Renal cortex interstitium (tissue), 15 donors: ENCODE measurements at places on chromosomes 6 and 20. TPM values are rescaled to one million over a fixed set of nuclear protein-coding genes. Genes with fewer than 3 reads are reported as not detected.
A peak's percentile ranks its signal among the peaks of the same experiment; 100 is the strongest.

The HLA-DQB1 gene
- polyA plus RNA-seq: 6.9 TPM

The BCL2L1 gene
- polyA plus RNA-seq: 75.0 TPM

The GTSF1L gene
- not detected for polyA plus RNA-seq

The PACSIN1 gene
- 0.78 TPM for polyA plus RNA-seq

The TNF gene
- polyA plus RNA-seq: 0.24 TPM

The TMEM170B gene
- polyA plus RNA-seq: 11.5 TPM

The MUCL3 gene
- 0.18 TPM for polyA plus RNA-seq

The MUC22 gene
- polyA plus RNA-seq: not detected

The RTEL1 gene
- 18.2 TPM for polyA plus RNA-seq

The ADGRF1 gene
- 43.1 TPM for polyA plus RNA-seq

The C20orf141 gene
- polyA plus RNA-seq: not detected

The FRK gene
- polyA plus RNA-seq: 3.8 TPM

The KIF3B gene
- polyA plus RNA-seq: 43.0 TPM

- no peak for DNase-seq
Measured at GRCh38 chr6:27096834-27097511, 150.5 kb upstream of the PRSS16 start.

DNA sequence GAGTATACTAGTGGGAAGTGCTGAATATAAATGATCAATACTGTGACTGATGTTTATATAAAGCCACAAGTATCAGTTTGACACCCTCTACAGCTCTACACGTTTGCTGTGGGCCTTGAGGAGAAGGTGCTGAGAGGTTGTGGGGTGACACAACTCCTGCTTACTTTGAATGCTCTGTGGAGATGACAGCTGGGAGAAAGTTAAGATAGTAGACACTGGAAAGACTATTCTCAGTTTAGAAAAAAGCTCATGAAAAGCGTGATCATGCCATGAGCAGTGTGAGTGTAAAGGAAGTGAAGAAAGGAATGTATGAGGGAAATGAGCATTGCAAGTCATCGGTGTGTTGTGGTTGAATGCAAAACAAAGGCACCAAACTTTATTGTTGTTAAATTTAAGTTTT, 215.8 kb downstream of the UTRN start:
- DNase-seq: no peak

GRCh38 chr6:169589699-169590257, 112.1 kb downstream of the WDR27 start:
- no peak for DNase-seq

DNA sequence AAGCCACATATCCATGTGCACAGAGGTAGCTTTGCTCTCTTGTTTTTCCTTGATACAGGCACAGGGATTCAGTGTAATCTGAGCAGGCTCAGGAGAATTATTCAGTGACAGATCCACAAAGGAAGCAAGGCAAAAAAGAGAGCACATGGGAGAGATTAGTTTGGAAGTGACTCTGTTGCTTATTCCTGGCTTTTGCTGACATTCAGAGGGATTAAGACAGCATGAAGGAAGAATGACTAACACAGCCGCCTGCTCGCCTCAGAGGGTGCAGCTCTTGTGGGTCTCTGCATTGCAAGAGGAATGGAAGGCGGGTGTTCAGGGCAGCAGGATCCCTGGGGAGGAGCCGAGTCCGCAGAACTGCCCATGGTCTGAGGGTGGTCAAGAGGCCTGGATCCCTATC, 203.4 kb upstream of the KCNQ5 start:
- DNase-seq: no peak

- no peak for DNase-seq
Measured at GRCh38 chr6:11497107-11497506, 40.4 kb upstream of the TMEM170B start.

- DNase-seq: no peak
Measured at GRCh38 chr6:45541934-45542333, 164.2 kb upstream of the SUPT3H start.

GRCh38 chr20:53869466-53870258, 200.7 kb downstream of the BCAS1 start:
- DNase-seq: no peak

DNA sequence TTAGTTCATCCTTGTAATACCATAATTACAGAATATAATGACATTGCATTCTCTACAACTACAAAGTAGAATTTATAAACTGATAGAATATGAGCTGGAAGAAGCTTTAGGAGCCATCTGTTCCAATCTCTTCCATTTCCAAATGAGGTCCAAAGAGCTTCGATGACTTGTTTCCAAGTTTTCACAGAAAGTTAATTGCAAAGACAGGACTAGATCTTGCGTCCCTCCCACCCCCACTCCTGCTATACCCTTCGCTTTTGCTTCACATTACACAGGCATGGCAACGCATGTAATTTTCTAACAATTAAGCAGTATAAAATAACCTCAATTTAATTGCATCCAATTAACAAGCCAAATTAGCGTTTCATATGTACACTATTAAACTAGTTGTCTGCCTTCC, 7.0 kb downstream of the HIVEP2 start:
- DNase-seq: no peak

GRCh38 chr20:32539026-32539816, 45.9 kb downstream of the NOL4L start:
- DNase-seq: no peak

DNA sequence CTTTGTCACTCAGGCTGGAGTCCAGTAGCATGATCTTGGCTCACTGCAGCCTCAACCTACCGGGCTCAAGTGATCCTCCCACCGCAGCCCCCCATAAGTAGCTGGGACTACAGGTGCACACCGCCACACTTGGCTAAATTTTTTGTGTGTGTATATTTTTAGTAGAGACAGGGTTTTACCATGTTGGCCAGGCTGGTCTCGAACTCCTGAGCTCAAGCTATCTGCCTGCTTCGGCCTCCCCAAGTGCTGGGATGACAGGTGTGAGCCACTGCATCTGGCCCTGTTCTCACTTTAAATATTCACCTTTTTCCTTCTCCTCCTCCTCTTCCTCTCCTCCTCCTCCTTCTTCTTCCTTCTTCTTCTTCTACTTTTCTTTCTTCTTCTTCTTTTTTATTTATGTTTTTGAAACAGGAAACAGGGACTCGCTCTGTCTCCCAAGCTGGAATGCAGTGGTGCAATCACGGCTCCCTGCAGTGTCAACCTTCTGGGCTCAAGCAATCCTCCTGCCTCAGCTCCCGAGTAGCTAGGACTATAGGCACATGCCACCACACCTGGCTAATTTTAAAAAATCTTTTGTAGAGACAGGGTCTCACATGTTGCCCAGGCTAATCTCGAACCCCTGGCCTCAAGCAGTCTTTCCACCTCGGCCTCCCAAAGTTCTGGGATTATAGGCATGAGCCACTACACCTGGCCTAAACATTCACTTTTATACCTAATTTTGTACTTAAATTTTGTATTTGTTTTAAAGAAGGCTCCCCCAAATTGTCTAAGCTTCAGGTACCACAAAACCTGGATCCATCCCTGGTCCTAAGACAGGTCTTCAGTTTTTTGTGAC, 47.2 kb upstream of the NCOA3 start:
- no peak for DNase-seq

DNA sequence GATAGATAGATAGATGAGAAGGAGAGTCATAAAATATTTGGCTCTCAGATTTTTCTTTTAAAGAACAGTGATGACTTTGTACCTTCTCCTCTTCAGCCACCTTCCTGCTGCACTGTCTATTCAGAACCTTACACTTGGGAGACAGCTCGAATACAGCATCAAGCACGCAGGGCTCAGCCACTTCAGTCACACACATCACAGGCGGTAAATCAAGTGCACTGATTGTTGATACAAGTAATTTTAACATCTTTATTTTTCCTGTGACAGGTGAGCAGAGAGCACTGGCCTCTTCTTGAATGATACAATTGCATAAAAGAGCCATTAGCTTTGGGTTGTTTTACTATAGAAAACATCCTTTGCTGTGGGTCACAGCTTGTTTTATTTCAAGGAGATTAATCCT, 1118.5 kb upstream of the EYS start:
- DNase-seq: no peak

DNA sequence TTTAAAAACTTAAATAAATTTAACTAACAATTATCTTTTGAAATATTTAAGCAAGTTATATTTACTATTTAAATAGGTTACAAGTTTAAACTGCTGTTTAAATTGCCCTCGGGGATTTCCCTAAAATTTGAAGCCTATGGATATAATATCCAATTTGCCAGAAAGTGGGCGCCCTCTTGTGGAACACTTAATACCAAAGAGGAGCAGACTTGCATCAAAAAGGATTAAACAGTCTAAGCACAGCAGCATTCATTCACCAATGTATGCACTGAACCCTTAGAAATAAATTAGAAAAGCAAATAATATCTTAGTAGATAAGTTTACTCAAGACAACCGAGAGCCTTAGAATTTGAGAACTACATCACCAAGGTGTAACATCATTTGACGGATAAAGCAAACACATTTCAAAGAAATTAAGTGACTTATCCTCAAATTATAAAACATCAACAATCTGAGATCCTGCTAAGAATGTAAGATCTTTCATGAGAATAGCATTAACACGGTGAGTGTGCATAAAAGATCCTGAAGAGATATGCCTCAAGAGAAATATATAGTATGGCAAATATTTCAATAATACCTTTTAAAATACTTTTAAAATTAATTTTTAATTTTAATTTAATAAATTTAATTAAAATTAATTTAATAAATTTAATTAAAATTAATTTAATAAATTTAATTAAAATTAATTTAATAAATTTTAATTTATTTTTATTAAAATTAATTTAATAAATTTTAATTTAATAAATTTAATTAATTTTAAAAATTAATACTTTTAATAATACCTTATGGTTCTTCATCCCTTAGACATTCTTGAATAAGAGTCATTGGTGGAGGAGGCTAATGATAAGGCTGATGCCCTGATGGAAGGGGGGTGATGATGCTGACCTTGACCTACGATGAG, 11.5 kb upstream of the MEP1A start:
- DNase-seq: peak; percentile 75

GRCh38 chr6:114272582-114272981, 70.2 kb downstream of the HS3ST5 start:
- DNase-seq: no peak

GRCh38 chr6:43286980-43287716, 10.9 kb upstream of the SLC22A7 start:
- DNase-seq: no peak

- DNase-seq: no peak
Measured at GRCh38 chr6:137903933-137904821, 37.1 kb downstream of the TNFAIP3 start.

GRCh38 chr6:66489269-66489987, 782.4 kb upstream of the EYS start:
- DNase-seq: no peak

- no peak for DNase-seq
Measured at GRCh38 chr6:7671581-7671980, 54.3 kb upstream of the BMP6 start.

DNA sequence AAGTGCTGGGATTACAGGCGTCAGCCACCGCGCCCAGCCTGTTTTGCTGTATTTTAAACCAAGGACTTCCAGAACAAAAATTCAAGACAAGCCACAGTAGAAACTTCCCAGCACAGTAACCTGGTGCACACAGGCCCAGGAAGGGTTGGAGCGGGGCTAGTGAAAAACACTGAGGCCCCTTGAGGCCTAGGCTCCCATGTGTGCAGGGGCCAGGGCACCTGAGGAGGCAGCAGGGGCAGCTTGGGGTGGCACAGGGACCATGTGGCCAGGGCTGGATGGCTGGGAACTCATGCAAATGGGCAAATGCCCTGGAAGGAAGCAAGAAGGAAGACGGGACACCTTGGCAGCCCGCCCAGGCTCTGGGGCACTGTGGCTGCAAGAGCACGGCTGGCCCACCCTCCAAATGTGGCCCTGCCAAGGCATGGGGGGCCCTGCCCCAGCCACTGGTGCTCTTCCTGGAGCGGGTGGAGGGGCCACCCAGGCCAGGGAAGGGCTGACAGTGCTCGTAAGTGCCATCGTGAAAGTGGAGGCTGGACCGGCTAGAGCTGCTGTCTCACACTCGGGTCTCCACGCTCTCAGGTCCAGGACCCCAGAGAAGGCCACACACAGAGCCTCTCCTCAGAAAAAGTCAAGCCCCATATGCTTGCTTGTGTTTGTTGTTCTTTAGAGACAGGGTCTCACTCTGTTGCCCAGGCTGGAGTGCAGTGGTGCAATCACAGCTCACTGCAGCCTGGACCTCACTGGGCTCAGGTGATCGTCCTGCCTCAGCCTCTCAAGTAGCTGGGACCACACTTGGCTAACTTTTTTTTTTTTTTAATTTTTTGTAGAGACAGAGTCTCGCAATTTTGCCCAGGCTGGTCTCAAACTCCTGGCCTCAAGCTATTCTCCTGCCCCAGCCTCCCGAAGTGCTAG, 10.3 kb downstream of the SLC2A4RG start:
- DNase-seq: no peak

GRCh38 chr20:19181552-19181951, 30.9 kb upstream of the SLC24A3 start:
- DNase-seq: no peak

GRCh38 chr6:132021552-132022375, 70.6 kb upstream of the CCN2 start:
- DNase-seq: no peak

GRCh38 chr6:149806127-149806526, 56.6 kb downstream of the PCMT1 start:
- no peak for DNase-seq

GRCh38 chr6:89858041-89858440, 28.4 kb downstream of the CASP8AP2 start:
- no peak for DNase-seq

DNA sequence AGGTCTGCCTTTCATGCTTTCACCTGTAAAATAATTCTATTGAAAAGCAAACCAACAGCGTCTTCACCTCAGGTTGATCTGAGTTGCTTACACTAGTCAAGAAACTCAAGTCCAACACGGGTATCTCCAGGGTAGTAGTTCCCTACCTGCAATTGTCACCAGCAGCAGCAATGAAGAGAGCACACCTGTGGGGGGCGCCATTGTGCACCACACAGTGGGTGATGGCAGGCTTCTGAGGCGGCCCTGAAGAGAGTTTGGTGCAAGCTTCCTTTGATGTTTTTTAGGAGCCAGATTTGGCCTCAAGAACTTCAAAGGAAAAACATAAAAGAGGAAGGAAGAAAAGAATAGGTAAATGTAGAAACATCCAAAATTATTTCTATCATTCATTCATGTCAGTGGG, 45.1 kb downstream of the KIAA0319 start:
- no peak for DNase-seq

DNA sequence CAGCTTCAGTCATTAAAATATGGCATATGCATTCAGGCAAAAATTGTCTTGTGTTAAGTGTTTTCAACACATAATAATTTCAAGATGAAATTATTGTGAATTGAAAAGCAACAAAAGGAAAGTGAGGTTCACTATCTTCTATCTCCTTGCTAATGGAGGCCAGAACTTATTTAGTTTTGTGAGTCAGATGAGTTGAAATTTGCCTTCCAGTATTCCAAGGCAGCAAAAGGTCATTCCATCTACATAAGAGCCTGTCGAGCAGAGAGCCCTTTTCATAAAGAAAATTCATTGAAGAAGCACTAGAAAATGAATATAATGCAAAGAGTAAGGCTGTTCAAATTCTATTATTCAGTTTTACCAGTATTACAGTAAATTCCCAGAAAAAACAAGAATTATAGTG, 274.3 kb downstream of the PLCB1 start:
- DNase-seq: no peak

- DNase-seq: no peak
Measured at GRCh38 chr20:51687108-51687507, 81.1 kb downstream of the ATP9A start.
